HT1080 (cell line): ENCODE measurements at places on chromosomes 4 and X. TPM values are rescaled to one million over a fixed set of nuclear protein-coding genes. Genes with fewer than 3 reads are reported as not detected.

Gene CCDC110
- total RNA-seq, result 0.37 TPM in 1 of 2 replicates, not detected in the other

Gene SLC6A8
- 33.2 and 61.3 TPM in 2 replicates for total RNA-seq

- DNase-seq, result no peak
Observed at GRCh38 chrX:153327561-153327960, 6.0 kb upstream of the PNMA6F start.

GRCh38 chr4:87037671-87038334, 103.0 kb downstream of the AFF1 start:
- DNase-seq, result no peak

GRCh38 chr4:22339491-22339890, 176.4 kb downstream of the ADGRA3 start:
- no peak for DNase-seq

Gene GAGE12H
- total RNA-seq, result not detected in 2 replicates

DNA sequence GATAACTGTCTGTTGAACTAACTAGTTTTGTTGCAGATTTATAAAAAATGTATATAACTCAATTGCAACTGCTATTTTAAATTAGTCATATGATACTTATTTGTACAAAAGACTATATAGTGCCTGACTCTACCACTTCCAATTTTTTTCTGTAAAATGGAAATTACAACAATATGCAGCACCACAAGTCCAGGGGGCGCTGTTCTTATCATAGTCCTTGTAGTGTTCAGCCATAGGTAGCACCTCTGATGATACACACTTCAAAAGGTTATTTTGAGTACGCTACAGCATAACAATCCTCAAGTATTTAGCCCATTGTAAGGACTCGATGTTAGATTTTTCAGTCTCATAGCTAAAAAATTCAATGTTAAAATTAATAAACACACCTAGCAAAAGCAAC, 174.9 kb downstream of the CORIN start:
- DNase-seq, result peak; percentile 17

DNA sequence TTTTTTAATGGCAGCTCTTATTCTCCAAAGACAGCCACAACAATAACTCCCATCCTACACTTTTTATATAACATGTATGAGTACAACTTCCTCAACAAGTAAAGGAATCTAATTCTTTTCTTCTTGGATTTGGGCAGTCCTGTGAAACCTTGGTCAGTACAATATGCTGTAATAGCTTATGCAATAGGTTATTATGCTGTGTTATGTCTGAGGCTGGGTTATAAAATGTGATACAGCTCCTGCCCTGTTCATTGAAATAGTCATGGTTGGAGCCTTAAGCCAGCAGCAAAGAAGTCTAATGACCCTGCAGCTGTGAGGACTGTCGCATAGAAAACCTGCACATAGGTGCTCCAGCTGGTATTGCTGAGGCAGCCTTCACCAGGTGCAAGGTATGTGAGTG, 215.8 kb upstream of the RASGEF1B start:
- DNase-seq, result no peak

DNA sequence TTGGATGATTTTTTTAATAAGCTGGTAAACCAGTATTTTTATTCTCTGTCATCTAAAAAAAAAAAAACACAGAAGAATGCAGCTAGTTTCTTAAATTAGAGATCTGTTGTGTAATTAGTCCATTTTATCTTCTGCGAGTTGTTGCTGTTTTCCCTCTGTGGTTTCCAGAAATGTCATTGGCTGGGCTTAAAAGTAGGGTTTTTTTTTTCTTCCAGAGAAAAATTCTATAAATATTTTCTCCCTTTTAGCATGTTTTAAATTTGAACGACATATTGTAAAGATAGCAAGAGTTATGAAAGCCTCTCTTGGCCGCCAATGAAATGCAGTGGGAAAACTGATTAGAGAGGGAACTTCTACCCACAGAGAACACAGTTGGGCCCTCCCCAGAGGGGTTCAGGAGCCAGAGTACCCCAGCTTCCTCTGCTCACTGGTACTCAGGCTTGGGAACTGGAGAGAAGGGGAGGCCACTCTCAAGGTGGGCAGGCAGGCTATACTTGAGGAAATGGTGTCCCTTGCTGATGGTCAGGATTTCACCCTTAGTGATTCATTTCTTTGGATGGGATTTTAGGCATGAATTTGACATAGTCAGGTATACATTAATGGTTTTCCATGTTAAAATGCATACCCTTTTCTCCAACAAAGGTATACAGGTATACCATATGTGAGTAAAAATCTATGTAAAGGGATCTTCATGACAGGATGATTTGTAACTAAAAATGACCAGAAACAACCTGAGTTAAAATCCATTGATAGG, 166.1 kb downstream of the BCOR start:
- DNase-seq, result no peak

GRCh38 chr4:181684310-181684709, 558.9 kb upstream of the TENM3 start:
- DNase-seq, result no peak

Gene SYTL5
- total RNA-seq, result 1.3 and 1.9 TPM in 2 replicates

DNA sequence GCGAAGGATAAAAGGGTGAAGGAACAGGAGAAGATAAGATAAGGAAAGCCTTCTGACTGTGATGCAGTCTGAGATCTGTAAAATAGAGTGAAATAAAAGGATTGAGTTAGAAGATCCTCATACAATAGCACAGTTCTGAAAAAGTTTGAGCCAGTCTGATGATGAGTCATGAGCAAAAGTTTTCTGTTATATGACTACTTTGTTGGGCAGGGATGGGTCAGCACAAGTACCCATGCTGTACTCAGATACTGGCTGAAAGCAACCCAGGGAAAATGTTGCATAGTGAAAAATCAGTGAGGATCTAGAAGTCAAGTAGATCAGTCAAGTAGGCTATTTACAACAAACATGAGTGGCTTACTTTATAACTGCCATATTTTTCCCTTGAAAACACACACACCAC, 253.5 kb downstream of the PCDH10 start:
- peak; percentile 64 for DNase-seq

DNA sequence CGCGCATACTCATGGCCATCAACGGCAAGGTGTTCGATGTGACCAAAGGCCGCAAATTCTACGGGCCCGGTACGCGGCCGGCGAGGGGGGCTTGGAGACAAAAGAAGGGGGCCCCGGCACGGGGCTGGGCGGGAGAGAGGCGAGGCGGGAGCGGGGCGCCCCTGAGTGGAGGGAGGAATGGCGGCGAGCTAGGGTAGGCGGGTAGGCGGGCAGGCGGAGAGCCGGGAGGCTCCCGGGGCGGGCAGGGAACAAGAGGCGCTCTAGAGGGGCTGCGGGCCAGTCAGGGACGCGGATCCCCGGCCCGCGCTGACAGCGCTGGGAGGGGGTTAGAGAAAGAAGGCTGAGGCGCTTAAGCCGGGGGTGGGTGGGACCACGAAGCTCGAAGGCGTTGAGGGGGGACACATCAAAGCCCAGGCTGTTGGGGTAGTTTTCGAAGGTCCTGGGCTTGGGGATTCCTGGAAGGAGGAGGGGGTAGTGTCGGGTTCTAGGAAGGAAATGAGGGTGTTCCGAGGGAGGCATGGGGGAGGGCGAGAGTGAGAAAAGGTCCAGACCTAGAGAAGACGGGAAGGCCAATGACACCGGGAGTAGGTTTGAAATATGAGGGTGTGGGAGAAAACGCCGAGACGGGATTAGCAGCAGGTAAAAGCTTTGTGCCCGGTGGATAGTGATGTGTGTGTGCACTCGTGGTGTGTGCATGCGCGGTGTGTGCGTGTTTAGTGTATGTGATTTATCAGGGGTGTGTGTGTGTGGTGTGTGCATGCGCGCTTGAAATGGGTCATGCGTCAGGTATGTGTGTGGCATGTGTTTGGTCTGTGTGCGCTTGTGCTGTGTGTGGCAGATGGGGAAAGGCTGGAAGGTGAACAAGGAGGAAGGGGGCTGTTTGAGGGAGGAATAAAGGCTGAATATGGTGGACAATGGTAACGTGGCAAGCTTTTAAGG, 807 bp downstream of the PGRMC1 start:
- peak; percentile 41 for DNase-seq
